H9 (cell line): ENCODE measurements at places on chromosomes 1 and 21.

GRCh38 chr1:114390960-114391359 is 120.0 kb downstream of the TRIM33 start:
- DNase-seq, result no peak

DNA sequence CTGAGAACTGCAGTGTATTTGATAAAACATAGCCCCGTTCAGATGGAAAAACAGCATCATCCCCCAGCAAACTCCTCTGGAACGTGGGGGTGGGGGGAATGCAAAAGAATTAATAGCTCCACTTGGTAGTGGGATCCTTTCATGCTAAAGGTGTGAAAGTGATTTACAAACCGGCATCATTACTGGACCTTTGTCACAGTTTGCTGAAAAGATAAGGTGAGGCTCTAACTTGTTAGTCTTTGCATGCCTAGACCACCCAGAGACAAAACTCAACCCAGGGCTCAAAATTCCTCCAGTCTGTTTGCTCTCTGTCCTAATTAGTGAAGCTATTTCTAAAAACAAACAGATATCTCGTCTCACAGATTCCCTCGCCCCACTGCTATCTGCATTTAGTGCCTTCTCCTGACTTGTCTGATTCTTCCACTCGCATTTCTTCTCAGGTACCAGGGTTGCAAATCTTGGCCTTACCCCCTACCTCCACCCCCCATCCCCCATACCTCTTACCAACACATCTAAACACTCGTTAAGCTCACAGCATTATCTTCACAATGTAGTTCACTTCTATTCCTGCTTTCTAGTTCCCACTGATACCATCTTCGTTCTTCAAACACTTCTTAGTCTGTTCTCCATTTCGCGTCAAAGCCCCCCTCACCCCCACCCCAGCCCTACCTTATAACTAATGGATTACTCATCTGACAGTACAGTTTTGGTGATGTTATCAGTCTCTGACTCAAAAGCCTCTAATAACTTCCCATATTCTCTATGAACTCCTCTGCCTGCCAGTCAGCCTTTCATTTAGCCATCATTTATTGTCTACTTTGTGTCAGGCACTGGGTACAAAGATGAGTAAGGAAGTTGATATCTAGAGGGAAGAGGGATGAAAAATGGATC is 11.8 kb downstream of the IER5 start:
- DNase-seq, result no peak

- no peak for DNase-seq
These were observed 5.5 kb downstream of the MFSD2A start for GRCh38 chr1:39960431-39960958.

- no peak for DNase-seq
These were observed at the start of gene HHIPL2 for GRCh38 chr1:222547944-222548671. HHIPL2 (minus strand) TSS chr1:222548104; CDS start chr1:222548044, 60 bp downstream.

DNA sequence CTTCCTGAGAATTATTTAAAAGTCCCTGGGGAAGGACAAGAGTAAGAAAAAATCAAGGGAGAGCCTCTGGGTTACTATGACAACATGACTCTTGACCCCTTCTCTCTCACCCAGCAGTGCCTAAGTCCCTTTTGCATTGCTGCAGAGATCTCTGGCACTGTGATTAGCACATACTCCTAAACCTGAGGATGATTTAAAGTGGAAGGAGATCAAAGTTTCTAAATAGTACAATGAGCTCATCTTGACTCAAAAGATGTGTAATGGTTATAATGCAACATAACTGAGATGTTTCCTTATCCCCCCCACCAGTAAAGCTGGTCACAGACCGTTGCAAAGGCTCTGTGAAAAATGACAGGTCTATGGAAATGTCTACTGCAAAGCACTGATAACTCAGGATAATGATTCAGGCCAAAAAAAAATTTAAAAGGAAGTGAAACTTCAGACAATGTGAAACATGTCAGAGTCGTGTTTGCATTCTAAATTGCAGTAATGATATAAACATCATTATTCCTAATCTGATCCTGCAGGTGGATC is 519.2 kb downstream of the KIF26B start:
- no peak for DNase-seq

DNA sequence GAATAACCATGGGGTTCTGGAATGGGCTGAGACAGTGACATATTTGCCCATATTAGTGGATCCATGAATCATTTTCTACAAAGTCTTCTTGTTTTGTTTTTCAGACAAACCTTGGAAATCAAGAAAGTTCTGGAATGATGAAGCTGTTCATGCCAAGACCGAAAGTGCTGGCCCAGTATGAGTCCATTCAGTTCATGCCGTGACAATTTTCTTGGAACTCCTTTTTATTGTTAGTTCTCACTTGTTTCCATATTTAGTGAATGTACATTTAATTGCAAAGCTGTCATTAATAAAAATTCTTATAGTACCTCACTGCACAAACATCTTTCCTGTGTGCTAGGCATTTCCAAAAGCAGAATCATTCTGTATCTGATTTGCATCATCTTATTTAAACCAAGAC is 100.6 kb upstream of the KCNJ15 start:
- DNase-seq, result no peak

- DNase-seq, result no peak
These were observed 75.0 kb downstream of the SSBP3 start for GRCh38 chr1:54331091-54331772.

GRCh38 chr1:118271883-118272282 is 86.9 kb upstream of the SPAG17 start:
- DNase-seq, result no peak

DNA sequence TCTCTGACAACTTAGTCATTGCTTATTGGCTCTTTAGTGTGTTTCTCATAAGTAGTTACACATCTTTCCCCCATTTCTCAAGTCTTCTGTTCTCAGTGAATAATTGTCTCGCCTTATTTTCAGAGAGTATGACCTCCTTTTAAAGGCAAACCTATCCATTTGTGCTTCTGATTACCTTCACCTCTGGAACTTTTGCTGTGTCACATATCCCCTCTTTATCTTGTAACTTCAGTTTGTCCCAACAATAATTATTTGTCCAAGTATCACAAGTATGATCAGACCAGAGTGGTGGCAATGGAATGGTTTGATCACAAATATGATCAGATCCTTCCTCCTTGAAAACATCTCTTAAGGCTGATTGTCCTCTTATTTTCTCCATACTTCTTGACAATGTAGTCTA is 5.3 kb upstream of the MRPS21 start:
- no peak for DNase-seq

- no peak for DNase-seq
These were observed 134.9 kb downstream of the RHOU start for GRCh38 chr1:228870041-228870713.
